ENCODE measurements at places on chromosomes 4 and X. TPM values are rescaled to one million over a fixed set of nuclear protein-coding genes. Genes with fewer than 3 reads are reported as not detected.

DNA sequence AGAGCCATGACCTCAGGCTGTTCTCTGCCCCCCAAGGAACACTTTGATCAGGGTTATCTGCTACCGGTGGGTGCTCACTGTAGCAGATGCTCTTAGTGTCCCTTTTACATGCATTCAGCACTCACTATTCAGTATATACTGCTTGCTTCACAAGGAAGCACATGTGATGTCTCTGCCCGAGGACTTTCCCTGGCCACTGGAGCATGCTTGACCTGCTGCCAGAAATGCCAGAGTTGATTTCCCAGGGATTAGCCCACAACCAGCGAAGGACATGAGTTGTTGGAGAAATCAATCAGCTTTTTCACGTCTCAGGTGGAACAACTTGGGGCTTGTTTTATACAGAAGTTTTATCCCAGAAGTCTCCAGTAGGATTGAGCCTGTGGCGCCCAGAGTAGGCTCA, 51.2 kb upstream of the RPS6KA3 start:
- DNase-seq = no peak

VCX3A gene
- polyA plus RNA-seq = not detected

- DNase-seq = no peak
Measured at GRCh38 chr4:90074322-90074886, 52.8 kb upstream of the CCSER1 start.

DNA sequence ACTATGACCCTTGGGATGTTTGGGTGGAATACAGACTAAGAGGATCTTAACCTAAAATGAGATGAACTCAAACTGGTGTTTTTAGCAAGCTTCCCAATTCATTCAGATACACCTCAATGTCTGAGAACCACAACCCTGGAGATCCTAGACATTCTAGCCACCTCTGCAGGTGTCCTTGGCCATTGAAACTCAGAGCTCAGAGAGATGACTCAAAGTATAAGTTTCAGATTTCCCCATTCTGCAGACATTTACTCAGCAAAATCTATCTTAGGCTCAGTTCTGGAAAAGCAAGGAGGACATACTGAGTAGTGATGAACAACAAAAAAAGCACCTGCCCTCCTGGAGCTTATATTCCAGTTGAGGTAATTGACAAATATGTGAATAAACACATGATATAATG, 47.8 kb downstream of the COMMD8 start:
- DNase-seq = no peak

DNA sequence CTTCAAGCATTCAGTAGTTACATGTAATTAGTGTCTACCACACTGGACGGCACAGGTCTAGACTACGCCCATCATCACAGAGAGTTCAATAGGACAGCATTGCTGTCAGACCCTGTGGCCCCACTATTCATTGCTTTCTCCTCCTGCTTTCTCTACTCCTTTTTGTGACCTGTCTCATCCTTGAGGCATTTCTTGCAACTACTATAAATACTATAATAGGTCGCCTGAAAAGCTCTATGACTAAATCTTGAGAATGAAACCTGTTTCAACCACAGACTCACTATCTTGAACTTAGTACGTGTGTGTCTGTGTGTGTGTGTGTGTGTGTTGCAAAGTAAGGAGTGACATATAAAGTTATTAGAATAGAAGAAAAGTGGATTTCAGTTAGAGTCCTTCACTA, 252.9 kb upstream of the KLF3 start:
- no peak for DNase-seq

- no peak for DNase-seq
Measured at GRCh38 chr4:37609626-37610025, 76.5 kb downstream of the RELL1 start.

- no peak for DNase-seq
Measured at GRCh38 chr4:128844931-128845330, 35.4 kb downstream of the JADE1 start.

- DNase-seq = no peak
Measured at GRCh38 chr4:139368998-139369397, 66.7 kb upstream of the NDUFC1 start.

DNA sequence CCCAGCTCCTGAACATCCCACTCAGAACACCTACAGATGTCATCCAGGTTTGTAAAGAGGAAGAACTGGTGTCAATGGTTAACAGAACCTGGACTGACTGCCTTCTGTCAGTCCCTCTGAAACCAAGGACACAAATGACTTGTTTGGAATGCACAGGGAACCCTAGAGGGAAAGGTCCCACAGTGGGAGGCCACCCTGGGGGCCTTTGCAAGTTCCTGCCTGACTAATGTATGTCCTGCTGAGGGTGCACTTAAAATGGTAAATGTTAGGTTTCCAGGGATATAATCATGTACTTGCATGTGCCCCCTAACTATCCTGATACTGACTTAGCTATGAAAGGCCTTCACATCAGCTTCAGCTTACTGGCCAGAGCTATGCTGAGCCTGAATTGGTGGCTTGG, 15.0 kb upstream of the XAGE2 start:
- no peak for DNase-seq

FGFBP1 gene
- polyA plus RNA-seq = 0.12 TPM

ADGRG4 gene
- not detected for polyA plus RNA-seq

GRCh38 chr4:68748181-68748991, 67.4 kb upstream of the UGT2B10 start:
- no peak for DNase-seq

GRCh38 chr4:32226204-32226603, 1506.0 kb downstream of the PCDH7 start:
- no peak for DNase-seq
